Right lobe of liver (tissue), 6 donors: ENCODE measurements at places on chromosomes 4 and X.

DNA sequence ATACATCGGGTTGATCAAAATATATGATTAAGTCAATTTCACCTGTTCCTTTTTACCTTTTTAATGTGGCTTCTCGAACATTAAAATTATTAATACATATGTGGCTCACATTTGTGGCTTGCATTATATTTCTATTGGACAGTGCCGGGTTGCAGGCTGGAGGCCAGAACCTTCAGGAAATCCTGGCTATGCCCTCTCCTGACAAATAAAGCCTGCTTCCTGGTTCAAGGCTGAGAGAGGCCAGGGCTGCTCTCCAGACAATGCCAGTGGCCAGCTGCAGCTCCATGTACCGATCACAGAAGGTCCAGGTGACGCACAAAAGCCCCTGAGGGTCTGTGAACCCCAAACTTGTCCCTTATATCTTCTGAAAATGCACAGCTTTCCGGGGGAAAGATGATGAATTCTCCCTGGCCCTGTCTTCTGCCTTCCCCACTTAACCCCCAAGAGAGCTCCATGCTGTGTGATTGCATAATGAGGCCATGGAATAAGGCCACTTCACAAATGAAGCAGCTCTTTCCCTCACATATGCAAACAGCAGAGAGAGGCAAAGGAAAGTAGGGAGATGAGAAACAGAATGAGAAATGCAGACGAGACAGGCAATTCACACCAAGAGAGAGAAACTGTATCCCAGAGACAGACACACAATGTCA is 241.2 kb downstream of the BCOR start:
- no peaks in the 10 kb centered on the region for H3K36me3 ChIP-seq
- H3K4me3 ChIP-seq: no peak overlapping the region
- H3K27ac ChIP-seq: no peak overlapping the region
- no peaks in the 10 kb centered on the region for H3K27me3 ChIP-seq
- H3K4me1 ChIP-seq: no peaks in the 10 kb centered on the region
- no peak for DNase-seq

DNA sequence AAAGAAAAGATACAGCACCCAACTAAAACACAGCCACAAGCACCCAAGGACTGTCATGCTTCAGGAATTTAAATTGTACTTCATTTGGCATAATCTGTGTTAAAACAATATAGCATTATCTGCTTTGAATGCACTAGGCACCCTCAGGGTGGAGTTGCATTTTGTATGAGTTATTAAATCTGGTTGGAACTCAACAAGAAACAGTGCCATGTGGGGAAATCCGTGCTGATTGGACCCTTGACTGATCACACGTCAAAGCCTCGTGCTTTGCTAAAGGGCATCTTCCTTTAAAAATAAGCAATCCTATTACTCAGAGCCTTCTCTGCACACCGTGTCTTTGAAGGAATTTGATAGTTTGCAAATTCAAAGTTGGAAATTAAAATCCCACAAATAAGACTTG is 35.4 kb downstream of the IGFBP7 start:
- no peak overlapping the region for H3K4me3 ChIP-seq
- no peaks in the 10 kb centered on the region for H3K4me1 ChIP-seq
- H3K36me3 ChIP-seq: no peaks in the 10 kb centered on the region
- no peak for DNase-seq

DNA sequence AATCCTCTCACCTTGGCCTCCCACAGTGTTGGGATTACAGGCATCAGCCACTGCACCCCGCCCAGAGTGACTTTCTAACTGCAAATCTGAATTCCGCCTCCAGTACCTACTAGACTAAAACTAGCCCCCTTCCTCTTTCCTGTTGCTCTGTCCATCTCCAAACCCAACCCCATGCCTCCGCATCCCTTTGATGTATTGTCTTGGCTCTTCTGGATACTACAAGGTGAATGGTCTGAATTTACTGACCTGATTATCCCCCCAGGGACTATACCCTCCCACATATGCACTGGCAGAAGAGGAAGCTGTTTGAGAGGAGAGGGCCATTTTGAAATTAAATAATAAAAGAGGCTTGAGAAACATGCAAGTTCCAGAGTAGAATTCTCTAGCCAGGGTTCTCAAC is 17.7 kb upstream of the TFDP3 start:
- H3K4me3 ChIP-seq: no peak overlapping the region
- H3K27me3 ChIP-seq: no peaks in the 10 kb centered on the region
- no peaks in the 10 kb centered on the region for H3K4me1 ChIP-seq
- H3K27ac ChIP-seq: no peak overlapping the region

DNA sequence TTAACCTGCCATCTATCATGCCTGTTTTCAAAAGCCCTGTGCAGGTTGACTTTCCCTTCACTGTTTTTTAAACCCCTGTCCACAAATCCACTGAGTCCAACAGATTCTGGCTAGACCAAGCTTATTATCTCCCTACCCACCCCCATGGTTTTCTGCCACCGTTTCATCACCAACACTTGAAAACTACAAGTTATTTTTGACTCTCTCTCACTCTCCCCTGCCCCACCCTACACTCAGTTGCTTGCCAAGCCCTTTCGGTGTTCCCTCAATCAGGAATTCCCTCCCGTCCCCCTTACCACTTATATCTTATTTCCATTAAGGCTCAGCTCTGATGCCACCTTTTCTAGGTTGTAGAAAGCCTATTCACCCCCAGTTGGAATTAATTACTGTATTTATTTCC is 29.7 kb downstream of the ATG4A start:
- H3K4me1 ChIP-seq: no peaks in the 10 kb centered on the region
- H3K27me3 ChIP-seq: no peaks in the 10 kb centered on the region
- H3K4me3 ChIP-seq: no peak overlapping the region
- no peak overlapping the region for H3K27ac ChIP-seq
- DNase-seq: no peak

- no peak overlapping the region for H3K4me3 ChIP-seq
- no peaks in the 10 kb centered on the region for H3K4me1 ChIP-seq
Measured at GRCh38 chr4:124325690-124326089, 386.8 kb downstream of the ANKRD50 start.

DNA sequence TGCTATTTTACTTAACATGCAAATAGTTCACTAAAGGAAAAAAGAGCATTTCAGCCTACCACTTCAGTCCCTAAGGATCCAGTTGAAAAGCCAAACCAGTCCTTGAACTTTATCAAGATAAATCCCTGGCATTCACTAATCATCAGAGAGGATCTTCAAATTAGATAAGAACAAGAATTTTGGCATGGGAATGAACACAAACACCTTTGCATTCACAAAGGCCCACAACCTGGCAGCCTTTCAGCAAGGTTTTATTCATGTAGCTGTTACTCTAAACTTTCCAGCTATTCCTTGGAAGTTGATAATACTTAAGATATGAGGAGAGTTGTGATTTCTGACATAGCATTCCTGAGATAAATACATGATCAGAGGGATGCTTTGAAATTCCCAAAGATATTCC is 193.4 kb downstream of the LRBA start:
- no peak overlapping the region for H3K27ac ChIP-seq
- H3K36me3 ChIP-seq: no peaks in the 10 kb centered on the region
- DNase-seq: no peak
- H3K27me3 ChIP-seq: no peaks in the 10 kb centered on the region
- no peak overlapping the region for H3K4me3 ChIP-seq

GRCh38 chr4:30553151-30553550 is 167.0 kb upstream of the PCDH7 start:
- H3K27ac ChIP-seq: no peak overlapping the region
- no peaks in the 10 kb centered on the region for H3K4me1 ChIP-seq
- no peak overlapping the region for H3K4me3 ChIP-seq
- DNase-seq: no peak

DNA sequence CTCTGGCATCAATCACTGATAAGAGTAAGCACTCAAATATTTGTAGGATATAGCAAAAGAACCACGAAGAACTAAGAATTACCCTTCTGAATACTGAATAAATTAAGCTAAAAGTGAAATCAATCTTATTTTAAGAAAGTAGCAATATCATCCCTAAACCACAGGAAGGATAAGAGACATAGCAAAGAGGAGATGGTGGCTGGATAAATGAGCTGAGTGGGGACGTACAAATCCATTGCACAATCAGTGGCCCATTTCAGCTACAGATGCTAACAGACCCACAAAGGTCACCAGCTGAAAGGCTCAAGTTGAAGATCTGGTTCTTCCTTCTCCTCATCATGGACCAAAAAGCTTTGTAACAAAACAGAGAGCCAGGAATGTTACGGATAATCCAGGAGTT is 77.1 kb downstream of the SLC9A7 start:
- H3K27me3 ChIP-seq: no peaks in the 10 kb centered on the region
- H3K4me1 ChIP-seq: no peaks in the 10 kb centered on the region
- no peak overlapping the region for H3K27ac ChIP-seq
- DNase-seq: no peak

- no peak overlapping the region for H3K27ac ChIP-seq
- DNase-seq: no peak
- H3K27me3 ChIP-seq: no peaks in the 10 kb centered on the region
- H3K4me3 ChIP-seq: no peak overlapping the region
- H3K36me3 ChIP-seq: no peaks in the 10 kb centered on the region
Measured at GRCh38 chr4:146564492-146564891, 42.8 kb upstream of the SLC10A7 start.

DNA sequence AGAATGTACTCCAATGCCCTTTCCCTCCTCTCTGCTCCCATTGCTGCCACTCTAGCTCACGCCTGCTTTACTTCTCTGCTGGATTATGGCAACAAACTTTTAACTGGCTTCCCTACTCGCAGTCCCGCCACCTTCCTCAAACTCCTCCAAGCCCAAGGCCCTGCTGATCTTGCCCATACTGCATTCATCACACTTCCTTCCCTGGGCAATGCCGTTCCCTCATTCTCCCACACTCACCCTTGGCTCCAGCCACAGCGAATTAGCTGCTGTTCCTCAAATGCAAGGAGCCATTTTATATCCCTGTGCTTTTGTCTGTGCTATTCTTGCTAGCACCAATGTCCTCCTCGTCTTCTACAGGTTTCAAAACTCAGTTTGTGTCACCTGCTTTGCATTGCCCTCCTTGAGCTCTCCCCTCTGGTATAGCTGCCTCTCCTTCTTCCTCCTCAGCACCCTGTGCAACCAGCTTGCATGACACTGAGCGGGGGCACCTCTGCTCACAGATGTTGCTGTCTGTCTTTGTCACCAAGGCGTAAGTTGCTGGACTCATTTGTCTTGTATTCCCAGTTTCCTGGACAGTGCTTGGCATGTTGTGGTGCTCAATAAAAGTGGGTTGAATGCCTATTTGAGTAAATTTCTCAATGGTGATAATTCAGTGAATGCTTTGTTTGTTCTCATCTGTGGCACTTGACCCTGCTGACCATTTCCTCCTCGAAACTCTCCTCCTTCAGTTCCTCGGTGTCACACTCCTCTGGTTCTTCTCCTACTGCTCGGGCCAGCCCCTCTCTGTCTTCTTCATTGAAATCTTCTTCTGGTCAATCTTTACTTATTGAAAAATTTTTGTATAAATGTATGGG is 22.4 kb upstream of the MGST2 start:
- no peak overlapping the region for H3K27ac ChIP-seq
- H3K4me3 ChIP-seq: no peak overlapping the region
- no peak for DNase-seq
- no peaks in the 10 kb centered on the region for H3K4me1 ChIP-seq

- H3K36me3 ChIP-seq: no peaks in the 10 kb centered on the region
- DNase-seq: no peak
- H3K27ac ChIP-seq: no peak overlapping the region
- H3K4me1 ChIP-seq: no peaks in the 10 kb centered on the region
- no peak overlapping the region for H3K4me3 ChIP-seq
Measured at GRCh38 chr4:146053891-146054290, 115.3 kb upstream of the ZNF827 start.

- DNase-seq: no peak
- peaks cover 20% of the 10 kb centered on the region for H3K4me1 ChIP-seq
- no peaks in the 10 kb centered on the region for H3K36me3 ChIP-seq
Measured at GRCh38 chr4:74540193-74540592, 95.3 kb downstream of the AREG start.
